GM12864 (cell line): ENCODE measurements at places on chromosomes 4 and X.

DNA sequence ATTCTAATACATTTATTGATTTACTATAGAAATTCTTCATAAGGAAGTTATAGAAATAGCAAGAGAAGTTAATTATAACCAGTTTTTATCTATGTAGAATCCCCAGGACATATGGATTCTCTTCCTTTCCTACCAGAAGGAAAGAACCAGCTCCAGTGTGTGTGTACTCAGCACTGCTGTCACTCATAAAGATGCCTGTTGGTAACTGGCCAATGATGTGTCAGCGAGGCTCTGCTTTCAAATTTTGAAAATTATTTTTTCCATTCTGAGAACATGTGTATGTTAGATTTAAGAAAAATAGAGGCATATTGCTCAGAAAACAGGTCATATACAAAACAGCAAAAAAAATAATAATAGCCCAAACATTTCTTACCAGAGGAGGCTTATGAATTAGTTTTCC, 814.8 kb upstream of the IGFBP7 start:
- DNase-seq = no peak

GRCh38 chrX:122246937-122247336, 937.1 kb upstream of the GRIA3 start:
- no peak for DNase-seq

- DNase-seq = no peak
Observed at GRCh38 chr4:166422475-166422874, 549.4 kb downstream of the TLL1 start.

DNA sequence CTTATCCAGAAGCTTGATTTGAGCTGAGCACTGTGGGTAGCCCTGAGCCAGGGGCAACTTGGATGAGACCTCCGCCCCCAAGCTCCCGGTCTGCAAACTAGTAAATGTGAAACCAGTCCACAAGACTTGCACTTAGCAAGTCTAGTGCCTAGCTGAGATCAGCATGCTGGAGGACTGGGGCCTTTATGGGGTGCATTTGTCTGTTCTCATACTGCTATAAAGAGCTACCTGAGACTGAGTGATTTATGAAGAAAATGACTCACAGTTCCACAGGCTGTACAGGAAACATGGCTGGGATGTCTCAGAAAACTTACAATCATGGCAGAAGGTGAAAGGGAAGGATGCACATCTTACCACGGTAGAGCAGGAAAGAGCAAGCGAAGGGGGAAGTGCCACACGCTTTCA, 42.1 kb upstream of the HOPX start:
- no peak for DNase-seq

GRCh38 chr4:147984065-147984777, 252.3 kb downstream of the ARHGAP10 start:
- no peak for DNase-seq
